ENCODE measurements at places on chromosomes 6 and 20.

GRCh38 chr6:113047932-113048331 is 700.8 kb downstream of the RFPL4B start:
- DNase-seq: no peak

DNA sequence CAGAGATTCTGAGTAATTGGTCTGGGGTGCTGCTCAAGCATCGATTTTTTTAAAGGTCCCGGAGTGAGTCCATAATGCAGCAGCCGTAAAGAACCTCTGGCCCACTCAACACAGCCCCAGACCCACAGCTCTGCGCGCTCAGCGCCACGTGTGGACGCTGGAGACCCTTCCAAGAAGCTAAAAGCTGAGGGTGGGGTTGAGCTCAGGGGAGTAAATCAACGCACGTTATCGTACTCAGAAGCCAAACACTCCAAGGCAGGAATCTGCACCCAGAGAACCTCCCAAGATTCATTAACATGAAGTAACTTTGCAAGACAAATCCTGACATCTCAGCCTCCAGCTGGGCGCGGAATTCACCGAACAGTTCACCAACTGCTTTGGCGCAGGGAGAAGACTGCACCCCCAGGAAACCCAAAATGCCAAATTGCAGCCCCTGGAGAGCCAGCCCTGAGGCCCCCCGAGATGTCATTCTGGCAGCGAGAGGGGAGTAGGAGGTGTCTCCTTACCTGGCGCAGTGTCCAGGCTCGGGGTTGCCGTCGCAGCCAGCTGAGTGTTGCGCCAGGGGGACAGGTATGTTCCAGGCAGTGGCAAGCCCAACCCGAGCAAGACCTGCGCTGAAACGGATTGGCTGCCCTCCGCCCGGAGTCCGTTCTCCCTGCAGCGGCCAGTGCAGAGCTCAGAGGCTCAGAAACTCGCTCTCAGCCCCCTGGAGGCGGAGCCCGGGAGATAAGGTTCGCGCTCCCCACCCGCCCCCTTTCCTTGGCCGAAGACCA is at the start of gene COL21A1:
TSS of gene COL21A1 (minus strand) at position 700 of the 773 bp plus-strand sequence. CDS start 64,962 bp downstream, outside the sequence.
- DNase-seq: no peak

DNA sequence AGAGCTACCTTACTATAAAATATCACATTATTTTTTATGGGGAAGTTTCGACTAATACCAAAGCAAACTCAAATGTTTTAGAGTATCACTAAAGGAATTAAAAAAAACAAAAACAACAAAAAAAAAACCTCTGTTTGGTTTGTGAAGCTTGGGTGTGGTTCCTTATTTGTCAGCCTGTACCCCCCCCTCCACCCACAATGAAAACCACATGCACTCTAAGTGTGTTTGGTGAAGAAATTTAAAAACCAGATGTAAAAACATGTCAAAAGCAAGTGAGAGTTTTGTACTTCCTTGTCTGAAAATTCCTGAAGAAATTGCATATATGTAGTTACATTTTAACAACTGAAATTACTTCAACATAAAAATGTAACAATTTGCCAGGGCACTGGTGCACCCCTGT is 3.1 kb downstream of the STK38 start:
- DNase-seq: no peak

DNA sequence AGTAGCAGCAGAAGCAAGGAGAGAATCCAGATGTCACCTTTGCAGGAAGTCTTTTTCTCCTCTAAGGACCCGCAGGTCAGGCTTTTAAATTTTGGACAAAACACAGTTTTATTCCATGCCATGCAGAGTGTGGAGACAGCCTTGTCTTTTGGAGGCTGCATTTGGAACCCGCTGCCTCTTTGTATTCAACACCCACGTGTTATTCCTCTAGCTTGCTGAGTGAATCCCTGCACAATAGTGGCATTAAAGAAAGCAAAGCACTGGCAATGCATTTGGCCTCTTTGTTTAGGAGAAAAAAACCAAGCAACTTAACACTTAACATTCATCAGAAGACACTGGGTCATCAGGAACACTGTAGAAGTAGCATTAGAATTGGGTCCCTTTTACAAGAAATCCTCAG is 43.5 kb downstream of the TFAP2B start:
- DNase-seq: no peak

DNA sequence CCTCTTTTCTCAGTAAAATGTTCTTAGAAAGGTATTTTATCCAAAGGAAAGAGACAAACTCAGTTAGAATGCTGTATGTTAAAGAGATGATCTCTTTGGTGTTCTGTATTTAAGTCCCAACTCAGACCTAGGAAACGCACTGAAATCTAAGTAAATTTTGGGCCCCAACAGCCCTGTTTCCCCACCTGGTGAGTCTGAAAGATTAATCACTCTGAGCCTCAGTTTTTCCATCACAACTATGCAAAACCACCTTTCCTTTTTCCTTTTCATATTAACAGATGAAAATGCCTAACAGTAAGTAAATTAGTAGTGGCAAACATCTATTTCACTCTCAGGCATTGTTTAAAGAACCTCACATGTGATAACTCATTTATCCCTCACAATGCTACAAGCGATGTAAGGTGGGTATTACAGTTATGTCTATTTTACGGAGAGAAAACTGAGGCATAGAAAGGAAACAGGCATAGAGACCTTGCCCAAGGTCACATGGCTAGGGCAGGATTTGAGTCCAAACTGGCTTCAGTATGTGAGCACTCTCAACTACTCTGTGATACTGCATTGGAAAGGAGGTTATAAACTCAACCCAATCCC is 36.0 kb upstream of the FAM83C start:
- no peak for DNase-seq

DNA sequence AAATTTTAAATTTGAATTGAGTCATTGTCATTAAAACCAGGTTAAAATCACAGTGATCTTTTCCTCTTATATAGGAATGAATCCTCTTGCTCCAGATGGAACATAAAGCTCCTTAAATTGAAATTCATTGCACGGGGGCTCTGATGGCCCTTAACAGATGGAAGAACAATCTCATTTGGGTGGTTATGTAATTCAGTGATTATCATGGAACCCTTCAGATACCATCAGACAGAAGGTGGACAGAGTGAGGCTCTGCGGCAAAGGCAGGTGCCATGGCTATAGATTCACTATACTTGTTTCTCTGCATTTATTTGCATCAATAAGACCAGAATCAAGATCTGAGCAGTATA is 17.8 kb upstream of the RNF182 start:
- no peak for DNase-seq

- no peak for DNase-seq
Measured at GRCh38 chr6:21323577-21323976, 270.0 kb upstream of the SOX4 start.

GRCh38 chr6:57021086-57021720 is 25.3 kb upstream of the KIAA1586 start:
- DNase-seq: peak; percentile 6

DNA sequence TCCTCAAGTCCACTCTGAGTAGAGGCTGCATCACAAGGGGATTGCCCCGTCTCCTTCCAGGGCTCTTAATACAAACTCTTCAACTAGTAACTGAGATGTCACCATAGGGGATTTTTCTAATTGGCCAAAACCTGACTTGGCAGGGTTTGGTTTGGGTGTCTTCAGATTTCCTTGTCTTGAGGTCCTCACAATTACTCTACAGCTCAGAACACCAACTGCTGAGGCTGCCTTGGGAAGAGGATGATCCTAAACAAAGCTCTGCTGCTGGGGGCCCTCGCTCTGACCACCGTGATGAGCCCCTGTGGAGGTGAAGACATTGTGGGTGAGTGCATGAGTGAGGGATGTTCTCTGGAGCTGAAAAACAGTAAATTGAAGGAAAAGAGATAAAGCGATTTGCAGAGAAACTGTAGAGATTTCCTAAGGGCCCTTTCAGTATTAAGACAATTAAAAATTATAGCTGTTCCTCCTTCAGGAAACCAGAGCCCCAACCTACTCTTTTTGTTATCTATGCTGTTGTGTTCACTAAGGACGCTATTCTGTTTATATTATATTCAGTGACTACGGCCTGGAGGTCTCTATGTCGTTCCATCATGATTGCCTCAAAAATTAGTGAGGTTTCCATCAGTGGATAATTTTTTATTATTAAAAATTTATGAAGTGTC is at the start of gene HLA-DQA1:
TSS of gene HLA-DQA1 (plus strand) at position 188 of the 662 bp plus-strand sequence. CDS start at position 241, 53 bp downstream.
- DNase-seq: no peak

- DNase-seq: no peak
Measured at GRCh38 chr6:52958546-52959255, 36.4 kb downstream of the GSTA4 start.

GRCh38 chr20:10005885-10006284 is 28.9 kb upstream of the ANKEF1 start:
- no peak for DNase-seq

DNA sequence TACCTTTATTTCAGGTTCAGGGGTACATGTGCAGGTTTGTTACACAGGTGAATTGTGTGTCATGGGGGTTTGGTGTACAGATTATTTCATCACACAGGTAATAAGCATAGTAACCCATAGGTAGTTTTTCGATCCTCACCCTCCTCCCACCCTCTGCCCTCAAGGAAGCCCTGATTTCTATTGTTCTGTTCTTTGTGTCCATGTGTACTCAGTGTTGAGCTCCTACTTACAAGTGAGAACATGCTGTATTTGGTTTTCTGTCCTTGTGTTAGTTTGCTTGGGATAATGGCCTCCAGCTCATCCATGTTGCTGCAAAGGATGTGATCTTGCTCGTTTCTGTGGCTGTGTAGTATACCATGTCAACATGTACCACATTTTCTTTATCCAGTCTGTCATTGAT is 66.0 kb downstream of the STK4 start:
- DNase-seq: no peak

GRCh38 chr6:115747719-115748118 is 313.0 kb downstream of the FRK start:
- DNase-seq: no peak

GRCh38 chr20:45052698-45053429 is 48.1 kb downstream of the KCNS1 start:
- DNase-seq: no peak

DNA sequence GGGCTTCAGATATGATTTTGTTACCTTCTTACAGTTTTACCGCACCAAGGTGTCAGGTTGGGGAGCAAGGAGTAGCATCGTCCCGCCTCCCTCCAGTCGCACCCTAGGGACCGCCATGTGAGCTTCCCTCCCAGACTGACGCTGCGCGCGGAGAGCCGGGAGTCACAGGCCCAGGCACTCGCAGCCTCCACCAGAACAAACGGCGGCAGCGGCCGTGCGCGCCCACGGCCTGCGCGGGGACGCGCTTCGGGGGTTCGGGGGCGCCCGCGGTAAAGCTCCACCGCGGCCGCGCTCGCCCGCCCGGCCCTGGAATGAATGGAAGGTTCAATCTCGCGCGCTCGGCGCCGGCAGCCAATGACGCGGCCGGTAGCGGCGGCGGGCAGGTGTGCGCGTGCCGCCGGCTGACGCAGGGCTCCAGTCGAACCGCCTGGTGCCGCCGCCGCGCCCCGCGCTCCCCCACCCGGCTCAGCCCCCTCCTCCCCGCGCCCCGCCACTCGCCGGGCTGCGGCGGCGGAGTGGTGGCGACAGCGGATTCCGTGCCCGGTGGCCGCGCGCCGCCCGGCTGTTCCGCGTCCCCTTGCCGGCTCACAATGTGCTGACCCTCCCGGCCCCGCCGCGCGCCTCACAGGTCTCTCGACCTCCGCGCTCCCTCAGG is 16.5 kb upstream of the LIN28B start:
- DNase-seq: no peak

DNA sequence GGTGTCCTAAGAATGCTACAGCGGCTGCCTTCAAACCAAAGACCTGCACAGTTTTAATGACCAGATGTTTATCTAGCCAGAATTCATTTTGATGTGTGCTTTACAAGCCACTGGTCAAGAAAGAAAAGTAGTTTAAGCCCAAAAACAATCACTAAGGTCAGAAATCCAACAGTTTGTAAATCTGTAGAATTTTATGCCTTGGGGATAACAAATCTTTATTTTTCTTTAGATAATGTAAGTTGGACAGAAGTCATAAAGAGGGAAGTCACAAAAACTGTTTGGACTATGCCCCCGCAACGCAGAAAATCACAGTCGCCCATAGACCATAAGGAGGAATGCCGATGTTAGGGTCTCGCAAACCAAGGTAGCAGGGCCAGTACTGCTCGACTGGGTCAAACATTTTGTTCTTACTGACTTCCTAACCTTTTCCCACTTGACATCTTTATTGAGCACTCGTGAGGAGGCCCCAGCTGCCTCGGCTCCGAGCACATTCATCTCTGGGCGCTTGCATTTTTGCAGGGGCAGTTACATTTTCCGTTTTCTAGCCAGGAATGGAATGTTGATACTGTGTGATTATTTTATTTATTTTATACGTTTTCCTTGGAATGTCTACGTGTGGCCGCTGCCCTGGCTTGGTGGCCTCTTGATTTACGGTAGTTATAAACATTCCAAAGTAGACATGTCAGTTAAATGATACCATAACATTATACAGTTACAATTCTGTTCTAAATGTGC is 56.7 kb upstream of the APCDD1L start:
- no peak for DNase-seq

DNA sequence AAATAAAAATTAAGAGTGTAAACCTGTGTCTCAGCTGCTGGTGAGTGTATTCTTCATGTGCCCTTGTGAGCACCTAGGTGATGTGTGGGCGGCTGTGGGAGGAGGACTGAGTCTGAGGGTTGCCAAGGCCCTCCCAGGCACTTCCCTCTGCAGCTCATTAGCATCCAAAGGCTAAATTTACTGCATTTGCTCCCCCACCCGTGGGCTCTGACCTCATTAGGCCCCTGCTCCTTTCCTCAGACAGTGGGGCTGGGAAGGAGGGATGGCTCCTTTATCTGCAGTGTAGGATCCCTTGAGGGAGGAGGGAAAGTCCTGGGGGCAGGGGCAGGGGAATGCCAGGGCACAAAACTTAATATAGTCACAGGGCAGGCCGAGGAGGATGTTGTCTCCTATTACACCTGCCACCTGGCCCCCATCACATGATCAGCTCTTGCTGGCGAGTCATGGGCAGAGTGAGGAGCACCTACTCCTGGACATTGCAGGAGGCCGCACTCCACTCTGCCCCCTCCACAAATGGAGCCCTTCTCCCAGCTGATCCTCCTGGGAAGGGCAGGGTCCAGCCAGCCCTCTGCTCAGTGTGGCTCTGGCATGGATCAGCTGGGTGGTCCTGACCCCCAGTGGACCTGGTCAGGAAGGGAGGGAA is 133.2 kb downstream of the MRPL14 start:
- no peak for DNase-seq

GRCh38 chr6:72283571-72283970 is 338.3 kb upstream of the KCNQ5 start:
- DNase-seq: no peak

DNA sequence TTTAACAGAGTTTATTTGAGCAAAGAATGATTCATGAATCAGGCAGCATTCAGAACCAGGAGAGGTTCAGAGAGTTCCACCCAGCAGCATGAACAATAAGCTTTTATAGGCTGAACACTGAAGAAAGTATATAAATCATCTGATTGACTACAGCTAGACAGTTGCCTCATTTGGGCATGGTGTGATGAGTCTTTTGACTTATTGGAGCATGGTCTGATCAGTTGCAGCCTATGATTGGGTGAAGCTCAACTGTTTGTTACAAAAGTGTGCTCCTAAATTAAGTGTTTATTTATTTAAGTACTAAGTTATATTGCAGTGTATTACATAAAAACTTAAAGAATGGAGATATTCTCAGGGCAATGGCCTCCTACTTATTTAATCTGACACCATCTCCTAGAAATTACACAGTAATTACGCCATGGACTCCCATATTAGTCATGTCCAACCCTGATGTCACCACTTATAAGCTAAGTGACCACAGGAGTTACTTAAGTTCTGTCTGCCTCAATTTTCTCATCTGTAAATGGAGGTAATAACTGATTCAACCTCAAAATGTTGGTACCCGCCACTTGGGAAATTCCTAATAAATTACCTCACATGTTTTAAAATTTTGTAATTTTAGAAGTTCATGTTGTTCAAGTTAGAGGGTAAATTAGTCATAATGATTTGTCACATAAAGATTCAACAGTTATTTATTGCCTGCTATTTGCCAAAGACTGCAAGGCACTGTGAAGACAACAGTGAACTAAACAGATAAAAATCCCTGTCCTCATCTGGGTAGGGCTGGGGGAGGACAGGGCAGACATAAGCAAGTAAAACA is 15.2 kb upstream of the ROS1 start:
- DNase-seq: no peak
